Ovary (tissue), 10 donors: ENCODE measurements at places on chromosomes 4 and X.

DNA sequence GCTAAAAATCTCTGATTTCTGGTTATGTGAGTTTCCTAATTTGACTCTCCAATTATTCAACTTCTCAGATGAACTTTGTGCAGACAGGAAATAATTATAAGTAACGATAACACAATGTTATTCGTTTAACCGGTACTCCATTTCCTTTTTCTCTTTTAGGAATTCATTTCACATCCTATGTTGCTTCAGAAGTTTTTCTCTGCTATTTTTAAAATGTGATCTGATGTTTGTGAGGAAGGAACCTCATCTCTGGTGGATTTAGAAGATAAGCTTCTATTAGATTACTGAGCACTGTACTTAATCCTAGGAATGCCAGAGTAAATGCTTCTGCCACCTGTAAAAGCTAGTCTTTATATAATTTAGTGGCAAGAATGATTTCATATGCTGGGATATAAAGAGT lies 116.0 kb upstream of the ETNPPL start:
- DNase-seq = no peak

- DNase-seq = no peak
Observed at GRCh38 chr4:26000274-26000950, 86.4 kb downstream of the SMIM20 start.

DNA sequence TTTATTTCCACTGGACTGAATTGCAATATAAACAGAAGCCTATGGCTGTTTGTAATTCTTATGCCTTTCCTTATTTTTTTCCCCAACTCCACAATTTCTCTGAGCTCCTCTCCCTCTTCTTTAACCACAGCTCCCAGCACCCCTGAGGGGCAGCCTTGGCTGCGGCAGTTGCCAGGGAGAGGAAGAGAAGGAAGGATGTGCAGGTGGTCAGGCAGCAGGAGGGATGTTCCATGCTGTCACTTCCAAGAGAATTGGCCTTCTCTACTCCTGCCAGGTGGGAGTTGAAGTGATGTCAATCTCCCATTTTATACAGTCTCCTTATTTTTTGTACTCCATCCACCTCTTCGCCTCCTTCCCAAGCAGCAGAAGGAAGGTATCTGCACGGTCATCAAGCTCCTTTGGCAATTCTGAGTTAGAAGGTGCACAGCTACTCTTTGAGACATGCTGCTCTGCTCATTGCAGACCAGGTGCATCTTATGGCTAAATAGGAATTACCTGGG lies 343.3 kb upstream of the RPS6KA3 start:
- no peak for DNase-seq

- no peak for DNase-seq
Observed at GRCh38 chr4:100569196-100569595, 51.4 kb upstream of the EMCN start.

DNA sequence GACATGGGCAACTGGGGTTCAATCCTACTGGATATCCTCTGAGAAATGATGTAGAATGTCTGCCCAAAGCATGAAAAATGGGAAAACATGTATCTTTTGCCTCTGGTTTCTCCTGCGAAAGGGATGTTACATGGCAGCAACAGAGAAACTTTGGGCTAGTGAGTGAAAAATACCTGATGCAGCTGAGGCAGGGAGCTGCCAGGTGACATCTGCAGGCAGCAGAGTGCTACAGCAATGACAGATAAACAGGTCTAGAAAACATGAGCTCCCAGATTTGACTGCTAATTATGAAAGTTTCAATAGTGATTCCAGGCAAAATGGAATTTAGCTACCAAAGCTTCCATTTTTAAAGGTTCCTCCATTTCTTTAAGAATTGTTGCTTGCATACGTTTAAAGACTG lies 4.8 kb upstream of the CXCL1 start:
- DNase-seq = no peak

DNA sequence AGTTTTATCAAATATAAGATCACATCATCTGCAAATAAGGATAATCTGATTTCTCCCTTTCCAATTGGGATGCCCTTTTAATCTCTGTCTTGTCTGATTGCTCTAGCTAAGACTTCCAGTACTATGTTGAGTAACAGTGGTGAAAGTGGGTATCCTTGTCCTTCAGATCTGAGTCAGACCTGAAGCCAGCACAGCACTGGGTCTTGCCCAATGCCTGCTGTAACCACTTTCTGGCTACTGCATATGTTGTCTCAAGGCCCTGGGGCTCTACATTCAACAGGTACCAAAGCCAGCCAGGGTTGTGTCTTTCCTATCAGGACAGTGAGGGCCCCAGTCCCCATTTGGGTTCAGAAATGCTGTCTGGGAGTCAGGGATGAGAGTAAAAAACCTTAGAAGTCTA lies 90.3 kb downstream of the CYSLTR1 start:
- no peak for DNase-seq

GRCh38 chr4:26459756-26460530 lies 30.3 kb downstream of the CCKAR start:
- no peak for DNase-seq

DNA sequence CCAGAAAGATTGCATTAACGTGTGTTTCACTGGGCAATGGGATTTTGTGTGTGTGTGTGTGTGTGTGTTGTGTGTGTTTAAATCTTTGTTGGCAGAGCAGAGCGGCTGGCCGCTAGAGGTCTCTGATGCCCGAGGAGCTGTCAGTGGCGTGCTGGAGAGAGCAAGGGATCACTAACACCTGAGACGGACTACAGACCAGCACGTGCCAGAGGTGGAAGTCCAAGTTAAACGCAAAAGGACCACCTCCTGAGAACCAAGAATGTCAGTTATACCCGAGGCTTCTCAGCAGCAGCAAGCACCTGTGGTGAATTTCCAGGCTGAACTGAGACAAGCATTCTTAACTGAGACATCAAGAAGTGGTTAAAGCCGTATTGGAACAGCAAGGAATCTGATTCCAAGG lies 9.0 kb upstream of the SLC25A14 start:
- peak; percentile 29 for DNase-seq

GRCh38 chr4:15245006-15245530 lies 182.8 kb upstream of the C1QTNF7 start:
- DNase-seq = no peak

GRCh38 chrX:78104447-78105176 lies 564 bp downstream of the PGK1 start:
- peak; percentile 37 for DNase-seq

DNA sequence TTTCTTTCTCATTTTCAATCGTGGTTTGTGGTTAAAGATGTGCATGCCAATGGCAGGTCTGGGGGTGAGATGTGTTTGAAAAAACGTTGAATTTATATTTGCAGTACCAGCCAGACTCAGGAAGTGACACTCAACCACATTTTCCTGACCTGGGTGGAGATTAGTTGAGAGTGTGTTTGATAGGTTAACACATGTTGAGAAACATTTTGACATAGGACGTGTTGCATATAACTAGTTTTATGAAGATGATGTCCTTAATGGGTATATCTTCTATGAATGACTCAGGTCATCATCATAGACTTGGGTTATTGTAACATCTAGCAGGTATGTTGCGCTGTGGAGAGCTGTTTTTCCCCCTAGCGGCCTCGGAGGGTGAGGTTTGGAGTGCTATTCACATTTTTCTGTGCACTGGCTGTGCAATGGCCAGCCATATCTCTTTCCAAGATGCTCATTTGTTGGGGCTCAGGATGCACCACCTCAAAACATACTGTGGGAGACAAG lies 21.7 kb upstream of the CD38 start:
- DNase-seq = no peak

DNA sequence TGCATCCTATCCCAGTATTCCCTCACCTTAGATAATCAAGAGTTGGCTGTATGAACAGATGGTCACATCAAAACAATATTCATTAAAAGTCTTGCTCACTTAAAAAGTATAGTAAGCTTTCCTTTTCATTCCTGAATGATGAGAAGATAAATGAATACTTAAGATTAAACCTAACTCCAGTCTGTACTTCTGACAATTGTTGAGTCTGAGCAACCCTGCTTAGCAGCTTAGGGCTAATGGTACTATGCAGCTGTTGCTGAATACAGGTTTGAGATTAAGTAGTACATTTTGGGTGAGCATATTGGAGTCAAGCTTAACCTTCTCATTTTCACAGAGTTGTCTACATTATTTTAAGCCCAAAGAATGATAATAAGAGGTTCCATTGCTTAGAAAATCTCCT lies 121.7 kb upstream of the ETNPPL start:
- no peak for DNase-seq

- no peak for DNase-seq
Observed at GRCh38 chr4:17448689-17449088, 63.2 kb downstream of the QDPR start.

- no peak for DNase-seq
Observed at GRCh38 chr4:138938366-138938690, 77.3 kb upstream of the NOCT start.

GRCh38 chr4:56148428-56148827 lies 199.7 kb downstream of the CEP135 start:
- no peak for DNase-seq

DNA sequence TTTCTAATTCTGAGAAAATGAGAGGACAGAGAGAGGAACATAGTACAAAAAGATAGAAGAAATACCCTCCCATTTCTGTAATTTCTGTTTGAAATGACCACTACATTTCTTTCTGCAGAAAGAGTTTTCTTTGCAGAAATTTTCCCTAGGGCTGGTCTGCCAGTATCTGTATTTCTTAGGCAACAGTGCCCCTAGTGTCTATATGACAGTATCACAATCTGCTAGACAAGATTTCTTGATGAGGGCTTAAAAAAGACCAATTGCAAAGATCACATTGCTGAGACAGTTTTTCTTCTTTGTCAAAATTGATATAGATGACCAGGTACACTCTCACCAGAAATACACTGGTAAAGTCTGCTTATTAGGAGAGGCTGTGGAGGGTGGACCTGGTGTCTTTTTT lies 81.0 kb upstream of the ZDHHC15 start:
- DNase-seq = no peak

DNA sequence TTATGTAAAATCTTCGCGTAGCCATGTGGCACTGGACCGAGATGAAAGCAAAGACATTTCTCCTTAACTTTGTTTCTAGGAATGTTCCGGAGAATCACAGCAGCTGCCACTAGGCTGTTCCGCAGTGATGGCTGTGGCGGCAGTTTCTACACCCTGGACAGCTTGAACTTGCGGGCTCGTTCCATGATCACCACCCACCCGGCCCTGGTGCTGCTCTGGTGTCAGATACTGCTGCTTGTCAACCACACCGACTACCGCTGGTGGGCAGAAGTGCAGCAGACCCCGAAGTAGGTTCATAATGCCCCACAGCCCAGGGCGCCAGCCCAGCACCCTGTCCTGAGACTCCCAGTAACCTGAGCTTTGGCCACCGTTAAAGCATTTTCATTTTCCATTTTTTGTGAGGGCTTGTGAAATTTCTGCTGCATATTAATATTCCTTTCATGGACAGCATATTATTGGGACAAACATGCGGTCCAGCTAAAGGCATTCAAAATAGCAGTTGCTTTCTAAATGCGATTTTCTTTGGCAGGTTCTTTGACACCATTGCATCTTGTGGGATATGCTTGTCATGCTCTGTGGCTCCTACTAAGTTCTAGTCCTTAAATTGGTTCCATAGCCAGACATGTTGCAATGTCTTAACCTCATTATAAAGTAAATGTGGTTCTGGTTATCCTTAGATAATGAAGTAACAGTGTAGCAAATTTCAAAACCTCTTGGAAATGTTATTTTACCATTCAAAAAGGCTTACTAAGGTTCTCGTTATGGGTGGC lies 49.1 kb upstream of the MSANTD1 start:
- DNase-seq = no peak

DNA sequence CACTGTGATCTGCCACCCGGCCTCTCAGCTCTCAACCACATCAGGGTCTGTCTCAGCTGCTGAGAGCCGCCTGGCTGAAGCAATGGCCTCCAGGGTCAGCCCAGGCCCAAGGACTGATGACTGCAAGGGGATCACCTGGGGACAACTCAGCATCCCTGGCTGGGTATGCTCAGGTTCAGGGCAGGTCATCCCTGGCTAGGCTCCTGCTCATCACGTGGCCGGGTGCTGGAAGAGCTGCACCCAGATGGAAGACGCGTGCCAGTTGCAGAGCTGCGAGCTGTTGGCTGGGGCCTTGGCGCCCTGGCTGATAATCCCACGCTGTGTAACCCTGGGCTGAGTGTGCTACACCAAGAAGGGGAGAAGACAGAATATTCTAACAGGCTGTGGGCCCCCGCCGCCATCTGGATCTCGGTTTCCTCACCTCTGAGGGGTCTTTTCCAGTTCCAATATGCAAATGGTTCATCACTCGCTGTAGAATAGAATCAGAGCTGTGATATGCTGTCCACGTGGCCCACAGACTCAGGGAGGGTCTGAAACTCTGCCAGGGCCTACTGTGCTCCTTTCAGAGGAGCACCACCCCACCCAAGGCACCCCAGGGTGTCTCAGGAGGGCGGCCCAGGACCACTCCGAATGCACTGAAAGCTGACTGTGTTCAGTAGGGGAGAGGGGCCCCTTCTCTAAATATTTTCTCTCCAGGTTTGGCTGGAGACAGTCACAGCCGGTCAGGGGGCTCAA lies 338.8 kb downstream of the BCOR start:
- DNase-seq = peak; percentile 61

- DNase-seq = no peak
Observed at GRCh38 chr4:64598066-64598465, 188.8 kb upstream of the TECRL start.
